NT2/D1 (cell line): ENCODE measurements at places on chromosomes 7 and 10.

DNA sequence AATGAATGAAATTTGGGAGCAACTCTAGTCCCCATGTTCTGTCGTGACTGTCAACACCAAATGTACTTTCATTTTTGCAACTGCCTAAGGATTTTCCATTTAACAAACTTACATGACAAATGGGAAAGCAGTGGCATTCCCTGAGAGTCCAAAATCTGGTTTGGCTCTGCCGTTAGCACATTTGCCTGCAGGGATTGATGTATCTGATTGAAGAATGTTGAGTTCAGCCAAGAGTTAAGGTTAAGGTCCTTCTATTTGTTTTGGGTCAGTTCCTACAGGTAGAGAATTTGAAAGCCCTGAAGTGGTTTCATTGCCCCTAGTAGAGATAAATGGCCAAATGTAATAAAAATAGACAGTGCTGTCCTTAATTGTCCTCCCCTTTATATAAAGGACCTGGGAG, 406.5 kb upstream of the GALNT17 start:
- DNase-seq, result no peak

- DNase-seq, result no peak
These were observed 115.4 kb downstream of the MDFIC start for GRCh38 chr7:115037128-115037802.

DNA sequence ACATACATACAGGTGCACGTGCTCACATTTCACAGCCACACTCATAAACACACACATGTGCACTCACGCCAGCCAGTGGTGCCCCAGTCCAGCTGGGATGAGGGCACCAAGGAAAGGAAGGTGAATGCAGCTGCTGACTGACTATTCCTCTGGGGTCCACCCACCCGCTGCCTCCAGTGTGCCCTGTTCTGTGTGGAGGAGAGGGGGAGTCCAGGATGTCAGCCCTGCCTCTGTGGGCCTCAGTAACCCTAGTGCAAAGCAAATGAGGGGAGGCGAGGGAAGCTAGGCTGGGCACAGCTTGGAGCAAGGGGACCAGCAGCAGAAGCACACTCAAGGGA, 57.6 kb downstream of the YKT6 start:
- no peak for DNase-seq

DNA sequence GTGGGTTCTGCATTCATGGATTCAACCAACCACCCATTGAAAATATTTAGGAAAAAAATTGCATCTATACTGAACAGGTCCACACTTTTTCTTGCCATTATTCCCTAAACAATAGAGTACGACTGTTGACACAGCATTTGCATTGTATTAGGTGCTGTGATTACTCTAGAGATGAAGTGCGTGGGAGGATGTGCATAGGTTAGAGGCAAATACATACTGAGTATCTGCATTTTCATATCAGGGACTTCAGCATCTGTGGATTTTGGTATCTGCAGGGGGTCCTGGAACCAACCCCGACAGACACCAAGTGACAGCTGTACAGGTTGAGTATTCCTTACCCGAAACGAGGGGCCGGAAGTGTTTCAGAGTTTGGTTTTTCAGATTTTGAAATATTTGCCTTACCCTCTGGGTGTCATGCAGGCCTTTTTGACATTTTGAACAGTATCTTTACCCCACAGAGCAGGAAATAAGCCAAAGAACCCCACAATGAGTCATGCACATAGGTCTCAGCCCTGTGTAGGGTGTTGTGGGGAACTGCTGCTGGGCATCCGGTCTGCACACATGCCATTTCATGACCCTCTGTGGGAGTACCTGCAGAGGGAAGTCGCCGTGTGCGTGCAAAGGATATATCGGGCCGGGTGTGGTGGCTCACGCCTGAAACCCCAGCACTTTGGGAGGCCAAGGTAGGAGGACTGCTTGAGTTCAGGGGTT, 14.5 kb downstream of the NUDT5 start:
- no peak for DNase-seq
